ENCODE measurements at places on chromosomes 5 and 9.
A peak's percentile ranks its signal among the peaks of the same experiment; 100 is the strongest.

DNA sequence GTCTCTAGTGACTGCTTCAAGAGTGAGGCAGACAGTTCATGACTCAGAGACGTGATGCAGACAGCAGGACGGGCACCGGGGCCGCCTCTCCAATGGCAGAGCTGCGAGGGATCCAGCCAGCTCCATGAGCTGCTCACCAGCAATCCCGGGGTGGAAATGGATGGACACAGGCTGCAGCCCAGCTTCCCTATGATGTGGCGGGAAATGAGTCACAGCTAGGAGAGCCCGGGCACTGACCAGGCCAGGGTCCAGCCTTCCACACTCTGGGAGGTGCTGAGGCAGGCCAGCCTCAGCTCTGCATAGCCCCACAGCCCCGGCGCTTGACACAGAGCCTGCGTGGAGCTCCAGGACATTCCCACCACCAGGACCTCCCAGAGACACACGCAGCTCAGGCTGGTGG is 244.8 kb upstream of the IRX2 start:
- no peak for DNase-seq

GRCh38 chr5:138596105-138596881 is 21.1 kb upstream of the HSPA9 start:
- no peak for DNase-seq

DNA sequence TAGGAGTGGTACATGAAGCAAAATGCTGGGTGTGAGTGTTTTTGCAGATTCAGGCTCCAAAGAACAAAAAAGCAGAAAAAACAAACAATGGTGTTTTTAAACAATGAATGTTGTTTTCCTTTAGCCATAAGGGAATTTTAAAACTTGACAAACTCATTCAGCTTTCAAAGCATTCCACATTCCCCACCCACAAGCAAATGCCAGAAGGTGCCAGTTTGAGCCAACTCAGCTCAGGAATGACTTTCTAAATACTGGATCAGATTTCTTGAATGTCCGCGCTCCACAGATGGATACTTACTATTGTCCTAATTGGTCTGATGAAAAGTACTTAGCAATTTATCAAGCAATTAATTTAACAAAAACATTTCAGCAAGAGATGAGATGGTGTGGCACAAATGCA is 12.9 kb upstream of the MOB3B start:
- no peak for DNase-seq

- no peak for DNase-seq
These were observed 47.2 kb upstream of the FABP6 start for GRCh38 chr5:160181965-160182622.

- no peak for DNase-seq
These were observed 21.4 kb upstream of the SPARC start for GRCh38 chr5:151708126-151708525.

GRCh38 chr9:96719521-96719920 is 58.4 kb downstream of the ZNF510 start:
- DNase-seq = no peak

- no peak for DNase-seq
These were observed 2.2 kb downstream of the PLCXD3 start for GRCh38 chr5:41508186-41508585.

DNA sequence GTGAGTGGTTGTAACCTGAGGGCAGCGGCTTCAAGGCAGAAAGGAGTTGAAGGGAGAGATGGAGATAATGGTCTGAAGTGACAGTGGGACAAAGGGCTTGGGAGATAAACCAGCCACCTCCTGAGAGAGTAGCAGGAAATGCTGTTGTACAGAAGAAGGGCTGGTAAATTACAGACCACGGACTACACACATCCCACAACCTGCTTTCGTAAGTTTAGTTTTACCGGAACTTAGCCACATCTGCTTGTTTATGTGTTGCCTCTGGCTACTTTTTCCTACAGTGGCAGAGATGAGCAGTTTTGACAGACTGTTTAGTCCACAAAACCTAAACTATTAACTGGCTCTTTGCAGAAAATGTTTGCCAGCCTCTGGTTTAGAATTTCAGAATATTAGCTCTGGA is 269.5 kb downstream of the ARHGEF28 start:
- DNase-seq = no peak

DNA sequence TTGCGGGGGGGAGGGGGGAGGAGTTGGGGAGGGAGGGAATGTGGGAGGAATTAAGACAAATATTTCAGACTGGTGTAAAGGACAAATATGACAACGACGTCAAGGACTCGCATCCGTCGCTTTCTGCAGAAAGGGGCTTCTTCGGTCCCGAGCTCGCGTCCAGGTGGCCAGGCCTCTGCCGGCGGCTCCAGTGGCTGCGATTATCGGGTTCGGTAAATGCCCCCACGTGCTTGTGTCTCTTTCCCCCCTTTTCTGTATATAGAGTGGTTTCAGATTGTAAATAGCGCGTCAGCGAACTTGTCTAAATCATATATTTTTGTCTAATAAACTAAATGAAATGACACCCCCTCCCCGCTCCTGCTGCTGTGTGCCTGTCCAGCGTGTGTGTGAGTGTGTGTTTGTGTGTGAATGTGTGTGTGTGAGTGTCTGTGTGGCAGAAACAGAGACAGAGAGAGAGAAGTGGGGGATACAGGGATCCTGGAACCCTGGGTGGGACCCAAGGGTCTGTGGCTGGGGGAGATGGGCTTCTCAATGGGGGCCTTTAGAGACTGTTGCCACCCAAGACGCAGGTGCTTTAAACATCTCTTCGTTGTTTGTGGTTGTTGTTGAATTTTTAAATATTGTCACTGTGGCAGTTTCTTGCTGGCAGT is 5.6 kb downstream of the IRX1 start:
- no peak for DNase-seq

DNA sequence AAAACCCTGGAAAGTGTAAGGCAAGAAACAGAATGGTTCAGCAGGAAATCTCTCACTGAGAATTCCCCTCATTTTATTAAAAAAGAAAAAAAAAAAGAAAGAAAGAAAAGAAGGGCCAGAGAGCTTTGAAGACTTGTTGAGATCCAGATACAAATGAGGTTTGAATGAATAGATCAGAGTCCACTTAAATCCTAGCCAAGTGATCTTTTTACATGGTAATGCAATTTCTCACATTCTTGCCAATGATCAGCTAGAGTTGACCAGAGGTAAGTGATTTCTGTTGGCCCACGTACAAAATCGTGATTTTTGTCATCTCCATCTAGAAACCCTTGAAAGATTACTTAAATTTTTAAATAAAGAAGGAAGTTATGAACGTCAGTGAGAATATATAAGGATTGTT is 261.5 kb upstream of the PCSK5 start:
- no peak for DNase-seq

GRCh38 chr9:136847088-136847825 is 2.0 kb upstream of the PHPT1 start:
- DNase-seq = no peak

DNA sequence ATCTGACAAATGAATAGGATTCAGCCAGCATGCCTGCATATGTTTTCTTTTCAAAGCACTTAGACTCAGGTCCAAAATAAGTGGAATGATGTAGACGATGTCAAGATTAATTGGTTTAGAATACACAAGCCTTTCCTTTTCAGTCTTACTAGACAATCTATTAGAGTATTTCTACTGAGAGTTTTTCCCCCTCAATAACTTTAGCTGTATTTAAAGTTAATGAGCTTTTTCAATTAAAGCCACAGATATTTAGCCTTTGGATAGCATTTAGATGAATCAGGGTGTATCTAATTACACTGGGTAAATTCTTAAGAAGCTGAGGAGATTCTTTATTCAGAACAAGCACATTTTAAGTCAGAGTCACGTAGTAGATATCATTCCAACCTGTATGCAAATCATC is 198.7 kb upstream of the MPDZ start:
- no peak for DNase-seq

GRCh38 chr5:151770383-151771258 is 1.1 kb upstream of the G3BP1 start:
- DNase-seq = peak; percentile 61

DNA sequence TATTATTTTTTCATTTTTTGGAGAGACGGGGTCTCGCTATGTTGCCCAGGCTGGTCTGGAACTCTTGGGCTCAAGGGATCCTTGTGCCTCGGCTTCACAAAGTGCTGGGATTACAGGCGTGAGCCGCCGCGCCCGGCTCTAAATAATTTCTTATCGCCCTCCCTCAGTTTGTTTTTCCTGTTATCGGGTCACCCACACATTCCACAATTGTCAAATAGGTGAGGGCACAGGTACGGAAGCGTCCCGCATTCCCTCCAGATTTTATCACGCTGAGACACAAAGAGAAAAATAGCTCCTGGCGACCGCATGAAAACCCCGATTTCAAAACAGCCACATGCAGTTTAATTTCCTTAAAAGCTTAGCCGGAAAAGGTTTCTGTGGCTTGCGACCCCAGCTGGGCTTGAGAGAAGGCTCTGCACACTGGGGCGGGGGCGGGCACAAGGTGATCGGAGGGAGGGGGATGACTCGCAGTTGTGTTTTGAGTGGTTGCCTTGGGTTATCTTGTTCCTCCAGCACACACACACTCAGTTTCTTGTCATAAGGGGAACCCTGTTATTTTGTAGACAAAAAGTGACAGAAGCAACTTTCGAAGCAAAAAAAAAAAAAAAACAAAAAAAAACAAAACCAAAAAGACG is 717 bp upstream of the IQGAP2 start:
- DNase-seq = no peak

- no peak for DNase-seq
These were observed 930.3 kb upstream of the ARRDC3 start for GRCh38 chr5:92313385-92313784.

- DNase-seq = no peak
These were observed 187.5 kb upstream of the RORB start for GRCh38 chr9:74309654-74310053.

DNA sequence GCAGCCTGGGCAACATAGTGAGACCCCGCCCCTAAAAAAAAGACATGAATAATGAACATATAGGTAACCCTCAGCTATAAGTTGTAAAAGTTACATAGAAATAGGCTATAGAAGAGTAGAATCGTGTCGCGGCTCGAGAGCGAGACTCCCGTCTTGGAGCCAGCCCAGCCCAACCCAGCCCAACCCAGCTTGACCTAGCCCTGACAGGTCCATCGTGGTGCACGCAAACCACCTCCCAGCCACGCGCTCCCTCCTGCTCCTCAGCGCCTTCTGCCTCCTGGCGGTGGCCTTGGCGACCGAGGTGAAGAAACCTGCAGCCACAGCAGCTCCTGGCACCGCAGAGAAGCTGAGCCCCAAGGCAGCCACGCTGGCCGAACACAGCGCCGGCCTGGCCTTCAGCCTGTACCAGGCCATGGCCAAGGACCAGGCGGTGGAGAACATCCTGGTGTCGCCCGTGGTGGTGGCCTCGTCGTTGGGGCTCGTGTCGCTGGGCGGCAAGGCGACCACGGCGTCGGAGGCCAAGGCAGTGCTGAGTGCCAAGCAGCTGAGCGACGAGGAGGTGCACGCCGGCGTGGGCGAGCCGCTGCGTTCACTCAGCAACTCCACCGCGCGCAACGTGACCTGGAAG is 10.8 kb downstream of the KIF24 start:
- no peak for DNase-seq

GRCh38 chr5:176424181-176424580 is 7.8 kb upstream of the CLTB start:
- no peak for DNase-seq

DNA sequence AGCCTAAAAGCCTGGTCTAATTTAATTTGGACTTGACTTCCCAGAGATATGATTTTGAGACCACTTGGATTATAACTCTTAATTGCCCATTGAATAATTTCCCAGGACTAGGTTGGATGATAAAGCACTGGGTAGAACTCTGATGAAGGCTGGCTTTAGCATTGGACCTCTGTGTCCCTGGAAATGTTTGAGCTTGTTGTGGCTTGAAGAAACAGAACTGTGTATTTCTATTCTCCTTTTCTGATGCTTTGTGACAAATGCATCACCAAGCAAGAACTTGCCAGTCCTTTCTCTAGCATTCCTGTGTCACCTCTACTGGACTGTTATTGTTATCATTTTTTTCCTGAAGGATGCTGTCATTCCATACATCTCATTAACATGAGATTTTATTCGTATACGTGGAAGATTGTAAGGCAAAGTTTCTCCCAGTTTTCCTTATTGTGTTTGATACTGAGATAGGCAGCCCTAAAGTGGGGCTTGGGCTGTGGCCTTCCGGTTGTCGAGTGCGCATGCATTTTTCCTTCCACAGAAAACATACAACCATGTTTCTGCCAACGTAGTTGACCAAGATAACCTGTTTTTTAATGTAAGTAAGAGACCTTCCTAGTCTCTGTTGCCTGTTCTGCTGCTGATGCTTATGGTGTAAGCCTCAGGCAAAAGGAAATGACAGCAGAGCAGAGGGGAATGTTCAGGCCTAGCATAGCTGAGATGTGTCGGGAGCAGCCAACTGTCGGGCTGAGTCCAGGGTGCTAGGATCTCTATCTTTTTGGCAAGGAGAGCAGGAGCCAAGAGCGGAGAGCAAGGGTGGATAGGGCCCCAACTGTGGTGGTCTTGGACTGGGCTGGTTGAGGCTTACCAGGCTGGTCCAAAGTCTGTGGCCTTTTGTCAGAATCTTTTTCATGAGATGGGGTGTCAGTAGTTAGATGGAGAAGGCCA is 2.3 kb downstream of the NTRK2 start:
- DNase-seq = no peak

GRCh38 chr9:135929656-135930445 is 22.5 kb upstream of the CAMSAP1 start:
- DNase-seq = no peak

DNA sequence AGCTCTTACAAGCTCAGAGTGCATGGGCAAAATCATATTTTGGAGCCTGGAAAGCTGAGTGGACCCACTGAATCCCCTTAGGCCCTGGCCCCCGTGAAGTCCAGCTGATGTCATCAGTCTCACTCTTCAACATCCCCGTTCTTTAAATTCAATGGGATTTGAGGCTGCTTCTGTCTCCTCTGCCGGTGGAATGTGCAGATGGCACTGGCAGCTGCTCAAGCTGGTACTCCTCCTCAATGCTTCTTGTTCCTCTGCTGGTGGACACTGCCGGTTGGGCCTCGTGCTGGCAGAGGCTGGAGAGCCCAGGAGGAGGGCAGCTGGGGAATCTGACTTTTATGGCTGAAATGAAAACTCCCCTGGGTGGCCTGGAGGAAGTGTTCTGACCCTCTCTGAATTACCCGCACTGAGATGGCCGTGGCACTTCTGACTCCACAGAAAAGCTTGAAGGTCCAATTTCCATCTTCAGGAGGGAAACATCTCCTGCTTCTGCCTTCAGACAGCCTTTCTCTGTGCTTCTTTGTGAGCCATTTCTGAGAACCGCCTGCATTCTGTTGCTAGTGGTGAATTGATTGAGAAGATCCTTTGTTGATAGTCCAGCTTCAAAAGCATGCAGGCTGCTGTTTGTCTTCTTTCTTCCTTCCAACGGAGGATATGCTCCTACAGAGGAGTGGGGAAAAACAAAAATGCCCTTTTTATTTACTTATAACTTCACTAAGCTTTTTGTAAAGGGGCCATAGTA is 298.9 kb downstream of the TMEM38B start:
- DNase-seq = no peak

- peak; percentile 21 for DNase-seq
These were observed 60.9 kb downstream of the CXXC5 start for GRCh38 chr5:139708877-139709581.

DNA sequence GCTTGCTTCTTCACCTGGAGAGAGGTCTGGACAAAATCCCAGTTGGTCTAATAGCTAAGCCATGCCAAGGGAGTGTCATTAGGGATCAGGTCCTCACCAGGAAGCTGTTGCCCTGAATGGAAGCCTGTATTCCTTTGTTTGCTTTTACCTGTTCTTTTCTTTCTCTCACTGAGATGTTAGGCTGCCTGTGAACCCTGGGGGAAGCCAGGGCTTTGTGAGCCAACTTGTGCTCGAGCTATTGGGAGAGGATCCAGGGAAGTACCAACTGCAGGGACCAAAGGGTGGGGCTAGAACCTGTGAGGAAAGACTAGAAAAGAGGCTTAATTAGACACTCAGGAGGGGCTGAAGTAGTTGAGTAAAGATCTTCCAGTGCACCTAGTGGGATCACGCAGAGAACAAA is 451.2 kb upstream of the TLE4 start:
- DNase-seq = no peak

GRCh38 chr5:7866196-7866595 is 2.6 kb downstream of the FASTKD3 start:
- no peak for DNase-seq

Data from NCI-H1436 (cell line).